ENCODE measurements at places on chromosomes 2 and 18.

- DNase-seq = no peak
Measured at GRCh38 chr2:101984656-101985055, 7.1 kb upstream of the IL1R2 start.

- no peak for DNase-seq
Measured at GRCh38 chr2:177842243-177842642, 230.3 kb downstream of the PDE11A start.

DNA sequence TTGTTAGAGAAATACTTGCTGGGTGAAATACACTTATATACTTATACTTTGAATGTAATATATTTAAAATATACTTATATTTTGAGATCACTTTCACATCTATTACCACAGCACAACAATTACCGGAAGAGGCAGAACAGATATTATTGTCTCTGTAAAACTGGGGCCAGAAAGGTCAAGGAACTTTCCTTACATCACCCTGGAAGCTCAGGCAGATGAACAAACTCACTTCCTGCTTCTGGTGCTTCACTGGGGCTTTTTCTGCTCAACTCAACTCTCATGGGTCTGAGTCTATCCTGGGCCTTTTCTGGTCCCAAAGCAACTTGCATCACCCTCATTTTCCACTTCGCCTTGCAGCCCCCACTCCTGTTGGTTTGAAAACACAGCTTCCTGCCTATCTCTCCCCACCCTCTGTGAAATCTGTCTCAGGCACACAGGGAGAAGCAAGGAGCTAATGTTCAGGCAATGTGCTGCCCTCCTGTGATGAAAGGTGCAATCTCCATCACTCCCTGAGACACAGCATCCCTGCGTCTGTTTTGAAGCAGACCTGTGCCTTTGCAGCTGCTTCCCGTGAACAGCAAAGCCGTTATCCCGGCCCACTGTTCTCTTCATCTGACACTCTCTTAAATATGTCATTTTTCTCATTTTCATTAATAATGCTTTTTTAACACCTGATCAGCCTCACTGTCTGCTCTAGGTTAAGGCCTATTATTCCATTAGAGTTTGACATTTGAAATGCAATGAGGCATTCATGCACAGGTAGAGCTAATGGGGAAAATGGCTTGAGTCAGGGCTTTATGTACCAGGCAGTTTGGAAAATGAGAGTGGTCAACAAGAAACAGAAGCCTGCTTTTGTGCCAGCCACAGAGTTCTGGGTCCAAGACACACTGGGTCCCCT is 251.9 kb upstream of the CHAC2 start:
- DNase-seq = no peak

DNA sequence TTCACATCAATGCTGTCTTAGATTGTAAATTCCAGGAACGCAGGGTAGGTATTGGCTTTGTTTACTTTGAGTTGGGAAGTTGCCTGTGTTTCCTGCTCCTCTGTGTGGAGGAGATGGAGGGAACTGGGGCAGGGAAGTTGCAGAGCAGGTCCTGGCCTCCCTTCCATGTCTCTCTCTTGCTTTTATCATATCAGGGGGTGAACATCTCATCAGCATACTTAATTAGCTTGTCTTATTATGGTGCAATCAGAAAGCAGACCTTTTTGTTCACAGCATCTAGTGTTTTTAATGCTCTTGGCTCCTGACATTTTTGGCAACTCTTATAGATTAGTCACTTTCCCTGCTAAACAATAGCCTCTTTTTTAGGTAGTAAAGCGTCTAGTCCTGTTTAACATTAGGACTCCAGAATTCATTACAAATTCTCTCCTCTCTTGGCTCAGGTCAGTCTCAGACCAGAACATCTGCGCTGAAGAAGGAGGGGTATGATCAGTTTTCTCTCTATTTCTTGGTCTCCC is 11.5 kb upstream of the DIPK1C start:
- DNase-seq = no peak

DNA sequence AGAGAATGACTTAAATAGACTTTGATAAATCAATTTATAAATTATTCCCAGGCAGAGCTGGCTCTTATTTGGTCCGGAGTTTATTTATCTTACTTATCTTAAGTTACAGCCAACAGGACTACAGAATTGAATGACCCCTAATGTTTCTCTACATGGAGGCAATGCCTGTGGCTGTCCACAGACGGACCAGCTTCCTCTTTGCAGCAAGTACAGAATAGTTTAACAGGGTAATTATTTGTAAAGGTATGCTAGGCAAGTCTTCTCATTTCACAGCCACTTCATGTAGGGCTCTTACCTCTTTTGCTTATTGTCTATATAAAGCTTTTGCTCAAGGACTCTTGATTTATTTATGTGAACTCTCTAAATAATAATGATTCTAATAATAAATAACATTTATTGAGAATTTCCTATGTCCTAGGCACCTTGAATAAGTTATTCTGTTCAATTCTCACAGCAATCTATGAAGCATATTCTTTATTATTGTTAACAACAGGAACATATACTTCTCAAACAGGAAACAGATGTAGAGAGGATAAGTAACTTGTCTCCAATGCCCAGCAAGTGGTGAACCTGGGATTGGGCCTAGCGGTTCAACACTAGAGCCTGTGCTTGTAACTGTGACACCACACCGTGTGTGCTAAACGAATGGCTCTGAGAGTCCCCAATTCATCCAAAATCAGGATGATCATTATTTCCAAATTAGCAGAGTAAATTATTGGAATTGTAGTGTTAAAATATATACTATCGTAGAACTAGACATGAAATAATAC is 58.8 kb upstream of the NXPH2 start:
- DNase-seq = no peak

DNA sequence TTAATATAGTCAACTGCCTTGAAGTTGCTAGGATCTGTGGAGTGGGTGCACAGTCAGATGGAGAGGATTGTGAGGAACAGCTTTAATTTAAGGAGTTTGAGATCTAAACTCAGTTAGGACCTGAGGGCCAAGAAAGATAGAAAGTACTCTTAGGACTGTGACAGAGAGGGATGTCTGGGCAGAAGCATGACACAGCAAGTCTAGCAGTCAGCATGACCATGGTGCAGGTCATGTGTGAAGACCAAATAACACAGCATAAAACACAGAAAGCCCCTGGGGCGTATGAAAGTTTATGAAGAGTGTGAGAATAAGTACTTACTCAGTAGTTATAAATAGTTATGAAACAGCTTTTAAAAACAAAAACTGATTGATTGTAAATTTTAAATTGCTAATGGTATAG is 107.2 kb downstream of the GALNT1 start:
- no peak for DNase-seq

Data from left lung (tissue), 14 donors.